Hepatocyte (in vitro differentiated cells): ENCODE measurements at places on chromosomes 2 and 18.

- peak; percentile 74 for DNase-seq
Measured at GRCh38 chr2:165874445-165875039, 79.0 kb downstream of the TTC21B start.

GRCh38 chr18:12470382-12471075, 62.8 kb downstream of the PRELID3A start:
- peak; percentile 21 for DNase-seq

- DNase-seq = no peak
Measured at GRCh38 chr18:29540548-29540947, 1363.6 kb upstream of the CDH2 start.

DNA sequence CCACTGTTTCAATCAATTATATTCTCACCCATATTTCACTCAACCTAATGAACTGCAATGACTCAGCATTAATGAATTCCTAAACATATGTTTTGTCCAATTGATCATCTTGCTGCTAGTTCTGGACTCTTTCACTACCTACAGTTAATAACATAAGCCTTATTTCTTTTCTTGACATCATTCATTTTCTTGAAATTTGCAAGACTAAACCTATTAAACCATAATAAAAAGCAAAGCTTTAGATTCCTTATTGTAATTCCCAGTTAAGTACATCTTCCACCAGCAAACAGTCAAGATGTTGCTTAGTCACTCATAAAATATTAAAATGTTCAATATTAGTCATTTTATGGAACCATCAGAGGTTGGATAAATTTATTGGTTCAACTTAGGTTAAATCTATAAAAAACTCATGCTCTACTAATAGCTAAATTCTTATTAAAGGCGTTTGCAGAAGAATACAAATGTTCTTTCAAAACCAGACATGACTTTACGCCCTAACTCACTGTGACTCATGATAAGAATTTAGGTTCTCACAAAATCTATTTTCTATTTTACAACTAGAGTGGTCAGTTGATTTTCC, 599.4 kb downstream of the RNF144A start:
- no peak for DNase-seq

DNA sequence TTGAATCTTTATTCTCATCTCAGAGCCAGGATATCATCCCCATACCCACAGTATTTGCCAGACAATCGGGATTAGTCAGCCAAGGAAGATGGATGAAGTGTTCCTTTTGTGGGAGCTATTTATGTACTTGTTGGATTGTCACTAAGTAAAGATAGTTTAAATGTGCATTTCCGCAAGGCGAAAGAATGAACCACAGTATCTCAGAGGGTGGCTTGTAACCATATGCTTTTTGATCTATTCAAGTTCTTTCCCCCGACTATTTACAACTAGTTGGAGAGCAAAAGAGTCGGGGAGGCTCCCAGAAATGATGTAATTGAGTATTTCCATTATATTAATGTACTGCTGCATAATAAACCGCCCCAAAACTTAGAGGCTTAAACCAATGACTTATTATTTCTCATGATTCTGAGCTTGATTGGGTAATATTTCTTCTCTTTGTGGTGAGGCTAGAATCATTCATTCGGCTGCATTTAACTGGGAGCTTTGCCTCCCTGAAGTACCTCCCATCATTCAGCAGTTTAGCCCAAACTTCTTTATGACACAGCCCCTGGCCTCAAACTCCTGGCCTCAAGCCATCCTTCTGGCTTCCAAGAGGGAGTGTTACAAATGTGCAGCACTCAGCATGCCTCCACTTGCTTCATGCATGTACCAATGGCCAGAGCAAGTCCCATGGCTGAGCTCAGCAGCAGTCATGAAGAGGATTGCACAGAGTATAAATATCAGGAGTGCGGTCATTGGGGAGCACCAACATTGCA, 423.7 kb downstream of the METTL4 start:
- peak; percentile 25 for DNase-seq

DNA sequence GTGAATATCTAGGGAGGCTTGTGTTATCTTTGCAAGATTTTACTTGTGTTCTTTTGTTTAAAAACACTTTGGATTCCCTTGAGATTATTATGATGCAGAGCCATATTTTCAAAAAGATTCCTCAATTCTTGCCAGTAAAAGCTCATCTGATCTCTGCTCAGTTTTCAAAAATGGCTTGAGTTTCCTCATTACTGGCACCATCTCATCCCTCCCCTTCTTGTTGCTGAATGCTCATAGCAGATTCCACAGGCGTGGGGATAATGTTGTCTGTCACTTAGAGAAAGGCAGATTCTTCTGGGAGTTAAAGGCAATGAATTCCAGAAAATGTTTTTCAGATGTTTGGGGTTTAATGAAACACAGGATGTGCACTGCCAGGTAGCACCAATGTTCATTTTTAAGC, 170.4 kb upstream of the TANK start:
- no peak for DNase-seq

DNA sequence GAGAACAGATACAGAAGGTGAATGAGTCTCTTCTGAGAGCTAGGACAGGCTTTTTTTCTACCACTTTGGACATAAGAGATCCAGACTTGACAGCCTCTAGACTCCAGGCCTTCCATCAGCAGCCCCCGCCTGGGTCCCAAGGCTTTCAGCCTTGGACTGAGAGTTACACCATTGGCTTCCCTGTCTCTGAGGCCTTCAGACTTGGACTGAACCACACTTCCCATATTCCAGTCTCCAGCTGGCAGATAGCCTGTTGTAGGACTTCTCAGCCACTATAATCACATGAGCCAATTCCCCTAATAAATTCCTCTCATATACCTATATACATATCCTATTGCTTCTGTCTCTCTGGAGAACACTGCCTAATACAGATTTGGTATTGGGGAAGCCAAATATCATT, 128.2 kb downstream of the MCFD2 start:
- no peak for DNase-seq

DNA sequence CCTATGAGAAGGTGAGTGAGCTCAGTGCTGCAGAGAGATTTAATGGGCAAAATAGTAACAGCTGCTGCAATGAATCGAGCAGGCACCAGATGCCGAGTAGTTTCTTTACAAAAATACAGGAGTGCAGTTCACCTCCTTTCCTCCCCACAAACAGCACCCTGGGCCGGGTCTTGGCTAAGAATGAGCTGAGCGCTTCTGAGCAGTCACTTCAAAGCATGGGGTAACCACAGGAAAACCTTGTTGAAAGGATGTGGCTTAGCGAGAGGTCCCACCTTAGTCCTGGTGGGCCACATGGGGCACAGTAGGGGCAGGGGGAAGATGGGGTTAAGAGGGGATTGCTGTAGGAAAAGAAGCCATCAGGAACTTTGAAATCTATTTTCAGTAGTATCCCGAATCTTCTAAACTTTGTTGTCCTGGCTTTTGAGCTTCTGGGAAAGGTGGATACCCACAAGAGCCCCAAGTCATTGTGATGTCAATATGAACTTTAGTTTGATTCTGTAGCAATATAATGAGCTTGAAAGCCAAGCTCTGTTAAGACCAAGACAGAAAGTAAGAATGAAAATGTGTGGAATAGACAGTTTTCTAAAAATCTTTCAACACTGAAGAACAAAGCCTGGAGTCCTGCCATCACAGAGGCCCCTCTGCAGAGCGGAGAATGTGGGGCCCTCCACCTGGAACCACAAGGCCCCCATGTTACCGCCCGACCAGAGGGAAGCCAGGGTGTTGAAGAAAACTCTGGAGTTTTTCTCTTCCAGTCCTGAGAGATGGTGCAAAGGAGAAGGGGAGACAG, 101.0 kb upstream of the ZNF236 start:
- no peak for DNase-seq

DNA sequence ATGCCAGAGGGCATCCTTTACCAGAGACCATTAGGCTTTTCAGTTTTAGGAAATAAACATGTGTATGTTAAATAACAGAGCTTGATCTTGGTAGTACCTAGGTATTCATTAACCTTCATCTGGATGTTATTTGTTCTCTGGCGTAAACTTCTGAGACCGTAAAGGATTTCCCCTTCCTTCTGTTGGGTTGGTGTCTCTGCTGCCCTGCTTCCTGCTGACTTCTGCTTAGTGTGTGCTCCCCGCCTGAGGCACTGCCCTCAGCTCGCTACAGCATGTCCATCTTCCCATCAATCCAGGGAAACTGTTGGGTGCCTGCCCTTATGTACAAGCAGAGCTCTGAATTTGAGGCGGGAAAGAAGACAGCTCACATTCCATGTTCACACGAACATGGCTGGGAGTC, 177.9 kb downstream of the TPGS2 start:
- no peak for DNase-seq

GRCh38 chr2:221350616-221351015, 221.5 kb downstream of the EPHA4 start:
- no peak for DNase-seq

DNA sequence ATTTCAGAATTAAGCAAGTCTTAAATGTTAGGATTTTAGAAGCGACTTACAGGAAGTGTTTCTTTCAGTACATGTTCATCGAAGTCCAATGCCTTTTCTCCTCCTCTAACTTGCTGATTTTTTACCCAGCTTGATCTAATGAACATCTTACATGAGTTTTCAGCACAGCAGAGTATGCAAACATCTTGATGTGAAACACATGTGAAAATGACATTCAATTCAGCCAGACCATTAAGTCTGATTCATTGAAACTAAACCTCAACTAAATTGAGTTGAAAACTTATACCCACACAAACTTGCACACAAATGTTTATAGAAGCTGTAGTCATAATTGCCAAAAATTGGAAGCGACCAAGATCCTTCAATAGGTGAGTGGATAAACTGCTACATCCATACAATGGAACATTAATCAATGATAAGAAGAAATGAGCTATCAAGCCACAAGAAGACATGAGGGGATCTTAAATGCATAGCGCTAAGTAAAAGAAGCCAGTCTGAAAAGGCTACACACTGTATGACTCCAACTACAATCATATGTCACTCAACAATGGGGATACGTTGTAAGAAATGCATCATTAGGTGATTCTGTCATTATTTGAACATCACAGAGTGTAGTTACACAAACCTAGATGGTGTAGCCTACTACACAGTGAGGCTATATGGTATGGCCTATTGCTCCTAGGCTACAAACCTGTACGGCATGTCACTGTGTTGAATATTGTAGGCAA, 18.5 kb downstream of the PSTPIP2 start:
- DNase-seq = no peak

DNA sequence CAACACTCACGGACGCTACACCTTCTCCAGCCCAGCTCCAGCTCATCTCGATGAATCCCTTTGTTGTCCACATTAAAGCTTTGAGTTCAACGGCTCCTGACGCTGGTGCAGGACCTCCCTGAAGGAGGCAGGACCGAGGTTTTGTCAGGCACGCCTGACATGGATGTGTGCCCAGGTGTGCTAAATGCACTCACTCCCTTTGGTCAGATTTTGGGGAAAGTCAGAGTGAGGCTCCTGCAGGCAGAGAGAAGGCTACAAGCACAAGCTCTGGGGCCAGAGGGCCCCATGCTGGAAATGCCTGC, 78.6 kb downstream of the NDUFA10 start:
- no peak for DNase-seq

- no peak for DNase-seq
Measured at GRCh38 chr2:159153951-159154350, 132.6 kb downstream of the WDSUB1 start.

- DNase-seq = no peak
Measured at GRCh38 chr2:163667064-163667887, 68.5 kb downstream of the FIGN start.

DNA sequence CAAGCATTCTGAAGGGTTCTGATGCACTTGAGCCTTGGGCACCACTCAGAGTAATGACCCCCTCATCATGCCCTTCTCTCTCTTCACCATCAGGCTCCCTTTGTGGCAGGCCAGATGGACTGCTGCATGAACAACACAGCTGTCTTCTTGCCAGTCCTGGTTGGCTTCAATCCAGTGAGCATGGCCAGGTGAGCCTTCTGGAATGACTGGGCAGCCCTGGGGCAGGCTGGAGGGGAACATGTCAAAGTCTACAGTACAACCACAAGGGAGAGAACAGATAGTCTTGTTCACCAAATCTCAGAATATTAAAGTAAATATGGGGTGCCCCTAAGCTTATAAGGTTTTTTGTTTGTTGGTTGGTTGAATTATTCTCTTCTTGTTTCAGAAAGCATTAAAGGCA, 4.4 kb downstream of the GCKR start:
- DNase-seq = no peak

DNA sequence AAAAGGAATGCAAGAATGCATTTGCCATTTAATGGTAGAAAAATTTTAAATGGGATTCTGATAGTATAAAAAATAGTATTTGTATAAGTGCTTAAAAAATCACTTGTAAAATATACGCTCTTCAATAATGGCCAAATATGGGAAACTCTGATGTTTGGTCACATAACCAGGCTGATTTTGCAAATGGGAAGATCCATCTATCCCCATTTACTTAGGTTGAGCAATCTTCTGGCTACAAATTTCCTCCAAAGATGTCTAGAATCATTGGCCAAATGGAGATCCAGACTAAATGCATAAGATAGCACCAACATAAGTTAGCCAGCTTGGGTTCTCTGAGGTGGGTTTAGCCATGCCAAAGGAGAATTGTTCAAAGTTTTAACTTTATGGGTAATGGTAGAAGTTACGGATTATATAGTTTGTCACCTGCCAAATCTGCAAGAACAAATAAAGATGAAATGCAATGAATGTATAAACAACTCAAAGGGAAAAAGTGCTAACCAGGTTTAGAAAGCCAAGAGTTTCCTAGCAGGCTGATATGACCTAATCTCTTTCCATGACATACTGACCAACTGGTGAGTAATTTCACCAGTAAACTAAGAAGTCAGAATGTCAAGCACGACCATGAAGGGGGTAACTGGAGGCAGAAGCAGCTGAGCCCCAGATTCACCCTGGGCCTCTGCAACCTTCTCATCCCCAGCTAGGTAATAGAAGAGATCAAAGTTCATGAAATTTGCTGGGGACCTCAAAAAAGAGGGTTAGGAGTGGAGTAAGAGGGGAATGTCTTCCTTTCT, 10.0 kb downstream of the RHOB start:
- DNase-seq = peak; percentile 37

DNA sequence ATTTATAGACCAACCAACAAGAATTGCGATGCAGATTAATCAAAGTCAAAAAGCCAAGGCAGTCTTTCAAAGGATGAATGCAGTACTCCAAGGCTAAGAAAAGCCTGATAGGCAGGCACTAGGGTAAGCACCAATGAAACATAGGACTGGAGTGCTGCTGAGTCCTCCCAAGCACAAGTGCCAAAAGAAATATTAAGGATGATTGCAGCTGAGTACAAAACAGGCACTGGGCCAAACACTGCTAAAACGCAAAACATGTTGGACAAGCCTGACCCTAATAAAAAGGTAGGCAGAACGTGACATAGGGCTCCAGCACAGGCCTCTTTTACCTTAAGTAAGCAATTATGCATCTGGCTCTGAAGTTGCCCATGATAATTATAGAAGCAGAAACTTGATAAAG, 160.1 kb upstream of the LRP1B start:
- DNase-seq = no peak

GRCh38 chr18:74869904-74870863, 272.5 kb downstream of the ZNF407 start:
- no peak for DNase-seq

- DNase-seq = no peak
Measured at GRCh38 chr18:31880186-31880898, 62.6 kb downstream of the TRAPPC8 start.
